ENCODE measurements at places on chromosomes 7 and 10.
A peak's percentile ranks its signal among the peaks of the same experiment; 100 is the strongest.

DNA sequence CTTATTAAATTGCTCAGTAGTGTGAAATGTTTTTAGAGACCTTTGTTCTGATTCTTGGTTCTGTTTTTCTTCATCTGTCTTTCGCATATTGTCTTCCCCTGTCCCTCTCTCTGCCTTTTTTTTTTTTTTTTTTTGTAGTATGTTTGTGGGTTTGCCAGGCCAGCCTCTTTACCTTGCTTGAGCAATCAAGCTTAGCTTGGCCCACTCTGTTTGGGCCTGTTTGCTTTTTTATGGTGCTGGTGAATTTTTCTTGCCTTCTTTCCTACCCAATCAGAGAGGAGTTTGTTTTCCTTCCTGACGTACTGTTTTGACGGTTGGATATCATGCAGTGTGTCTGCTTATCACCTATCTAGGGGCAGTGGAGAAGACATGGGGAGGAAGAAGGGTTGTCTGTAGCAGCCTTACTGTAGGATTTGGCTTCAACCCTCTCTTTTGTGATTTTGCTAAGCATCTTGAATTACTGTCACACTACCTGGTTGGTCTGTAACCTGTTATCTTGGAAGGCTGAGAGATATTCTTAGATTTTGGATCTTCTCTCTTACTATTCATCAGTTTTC lies 64.0 kb downstream of the BBS9 start:
- no peak for DNase-seq

GRCh38 chr7:99428972-99429566 lies 9.5 kb downstream of the PTCD1 start:
- no peak for DNase-seq

DNA sequence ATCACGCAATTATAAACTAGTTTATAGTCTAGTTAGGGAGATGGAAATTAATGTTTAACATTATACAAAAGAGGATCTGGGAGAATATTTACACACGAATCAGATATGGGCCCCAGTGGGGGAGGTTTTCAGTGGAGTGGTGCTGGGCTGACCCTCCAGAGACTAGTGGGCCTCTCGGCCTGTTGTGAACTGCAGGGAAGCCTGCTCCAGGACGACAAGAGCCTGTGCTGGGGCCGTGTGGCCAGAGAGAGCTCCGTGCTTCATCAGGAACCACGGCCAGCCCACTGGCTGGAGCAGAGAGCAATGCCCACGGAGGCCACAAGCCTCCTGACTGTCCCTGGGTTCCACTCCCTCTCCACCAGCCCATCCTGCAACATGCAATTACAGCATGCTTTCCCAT lies 11.3 kb upstream of the ESYT2 start:
- DNase-seq, result no peak

DNA sequence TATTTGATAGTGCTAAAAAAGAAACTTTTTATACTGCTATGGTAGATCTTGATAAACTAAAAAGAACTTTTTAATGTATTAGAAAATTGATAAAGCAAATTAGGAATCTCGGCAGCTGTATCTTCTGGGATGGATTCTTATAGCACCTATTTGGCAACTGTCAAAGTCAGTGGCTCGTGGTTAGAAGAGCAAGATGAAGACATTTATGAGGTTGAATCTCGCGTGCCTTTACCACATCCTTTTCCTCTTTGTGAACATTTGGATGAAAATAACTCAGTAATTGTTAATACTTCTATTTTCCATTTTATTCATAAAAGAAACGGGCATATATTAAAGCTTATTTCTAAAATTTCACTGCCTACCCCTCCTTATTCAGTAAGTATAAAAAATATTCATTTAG lies 76.2 kb downstream of the CYP51A1 start:
- no peak for DNase-seq

- DNase-seq, result no peak
Observed at GRCh38 chr7:5703572-5704533, 77.6 kb downstream of the RNF216 start.

- no peak for DNase-seq
Observed at GRCh38 chr10:50439187-50439586, 184.6 kb downstream of the SGMS1 start.

DNA sequence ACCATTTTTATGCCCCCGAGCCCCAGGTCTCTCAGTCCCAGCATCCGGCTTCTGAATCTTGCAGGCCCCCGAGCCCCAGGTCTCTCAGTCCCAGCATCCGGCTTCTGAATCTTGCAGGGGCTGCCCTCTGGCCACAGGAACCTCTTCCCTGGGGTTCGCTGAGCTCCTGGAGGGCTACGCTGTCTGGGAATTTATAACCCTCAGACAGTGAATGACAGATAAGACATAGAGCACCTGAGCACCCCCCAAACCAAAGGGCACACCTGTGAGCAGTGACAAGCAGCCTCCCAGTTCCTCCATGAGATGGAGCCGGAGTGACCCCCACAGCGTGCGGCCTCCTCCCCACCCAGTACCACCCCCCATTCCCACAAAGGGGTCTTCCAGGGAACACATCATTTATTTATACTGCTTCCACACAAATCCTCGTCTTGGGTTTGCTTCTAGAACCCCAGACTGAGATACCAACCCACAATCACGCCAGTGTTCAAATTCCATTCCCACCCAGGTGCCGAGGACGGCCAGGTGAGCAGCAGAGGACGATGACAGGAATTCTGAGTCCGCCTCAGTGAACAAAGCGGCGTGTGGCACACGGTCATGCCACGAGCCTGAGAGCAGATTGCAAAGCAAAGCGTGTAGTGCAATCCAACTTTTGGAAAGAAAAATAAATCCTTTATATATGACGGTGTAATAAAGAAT lies 57.7 kb upstream of the FAM20C start:
- DNase-seq, result no peak

DNA sequence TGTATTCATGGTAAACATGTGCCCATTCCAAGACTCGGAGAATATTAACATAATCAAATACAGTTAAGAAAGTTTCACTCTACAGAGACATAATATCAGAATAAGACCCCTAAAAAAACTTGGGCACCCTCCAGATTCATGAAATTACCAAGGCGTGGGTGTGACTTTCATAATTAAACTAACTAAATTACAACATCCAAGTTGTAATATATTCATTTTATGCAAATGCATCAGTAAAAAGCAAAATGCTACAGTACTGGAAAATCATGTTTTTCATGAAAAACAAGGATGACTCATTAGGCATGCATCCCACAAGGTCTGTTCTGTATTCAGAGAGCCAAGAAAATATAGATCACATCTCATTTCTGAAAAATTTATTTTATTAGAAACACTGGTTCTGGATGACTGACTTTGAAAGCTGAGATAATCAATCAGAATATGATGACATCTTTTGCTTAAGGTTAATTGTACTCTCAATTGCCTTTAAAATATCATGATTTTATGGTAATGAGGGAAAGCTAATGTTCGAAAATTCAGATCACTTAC lies 248.8 kb upstream of the SMIM30 start:
- peak; percentile 16 for DNase-seq

DNA sequence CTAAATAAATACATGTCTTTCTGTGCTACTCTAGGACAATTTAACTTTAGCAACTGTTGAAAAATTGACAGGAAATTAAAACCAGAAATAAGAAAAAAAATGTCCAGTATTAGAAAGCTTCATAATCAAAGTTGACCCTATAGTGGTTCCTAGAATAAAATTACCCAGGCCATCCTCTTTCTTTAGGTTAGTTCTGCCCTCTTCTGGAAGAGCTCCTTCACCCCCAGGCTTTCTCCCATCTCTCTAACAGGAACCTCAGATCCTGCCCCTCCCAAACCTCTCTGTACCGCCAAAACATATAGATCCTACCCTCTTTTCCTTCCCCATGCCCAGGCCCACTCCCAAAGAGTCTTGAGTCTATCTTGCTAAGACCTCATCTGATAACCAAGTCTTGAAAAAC lies 159.4 kb upstream of the CDK1 start:
- peak; percentile 3 for DNase-seq

GRCh38 chr7:152132812-152133211 lies 107.3 kb downstream of the GALNT11 start:
- DNase-seq, result no peak

- no peak for DNase-seq
Observed at GRCh38 chr7:103686064-103686463, 240.1 kb upstream of the SLC26A5 start.

GRCh38 chr7:30304177-30304884 lies 19.9 kb downstream of the ZNRF2 start:
- no peak for DNase-seq

DNA sequence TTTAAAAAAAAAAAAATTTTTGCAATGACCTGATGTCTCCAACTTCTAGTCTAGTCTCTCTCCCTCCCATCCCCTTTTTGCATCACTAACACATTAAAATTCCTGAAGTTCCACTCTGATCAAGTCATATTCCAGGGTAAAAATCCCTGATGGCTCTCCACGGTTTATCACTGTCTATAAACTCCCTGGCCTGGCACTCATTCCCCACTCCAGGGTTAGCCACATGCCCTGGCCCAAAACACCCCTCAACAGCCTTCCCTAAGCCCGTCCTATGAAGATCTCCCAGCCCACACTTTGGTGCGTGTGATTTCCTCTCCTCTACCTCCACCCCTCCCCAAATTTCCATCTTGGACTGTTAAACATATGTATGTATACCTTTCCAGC lies 125.4 kb downstream of the JAZF1 start:
- DNase-seq, result peak; percentile 79

DNA sequence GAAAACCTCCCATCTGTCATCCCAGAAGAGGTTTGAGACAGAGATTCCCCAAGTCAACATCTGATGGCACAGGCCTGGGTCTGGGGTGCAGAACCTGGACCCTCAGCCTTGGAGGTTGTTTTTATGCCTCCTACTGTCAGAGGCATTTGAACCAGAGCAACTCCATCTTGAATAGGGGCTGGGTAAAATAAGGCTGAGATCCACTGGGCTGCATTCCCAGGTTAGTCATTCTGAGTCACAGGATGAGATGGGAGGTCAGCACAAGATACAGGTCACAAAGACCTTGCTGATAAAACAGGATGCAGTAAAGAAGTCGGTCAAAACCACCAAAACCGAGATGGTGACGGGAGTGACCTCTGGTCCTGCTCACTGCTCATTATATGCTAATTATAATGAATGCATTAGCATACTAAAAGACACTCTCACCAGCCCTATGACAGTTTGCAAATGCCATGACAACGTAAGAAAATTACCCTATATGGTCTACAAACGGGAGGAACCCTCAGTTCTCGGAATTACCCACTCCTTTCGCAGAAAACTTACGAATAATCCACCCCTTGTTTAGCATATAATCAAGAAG lies 92.0 kb downstream of the ITGA8 start:
- no peak for DNase-seq

- no peak for DNase-seq
Observed at GRCh38 chr7:149214020-149214720, 18.8 kb downstream of the ZNF282 start.

DNA sequence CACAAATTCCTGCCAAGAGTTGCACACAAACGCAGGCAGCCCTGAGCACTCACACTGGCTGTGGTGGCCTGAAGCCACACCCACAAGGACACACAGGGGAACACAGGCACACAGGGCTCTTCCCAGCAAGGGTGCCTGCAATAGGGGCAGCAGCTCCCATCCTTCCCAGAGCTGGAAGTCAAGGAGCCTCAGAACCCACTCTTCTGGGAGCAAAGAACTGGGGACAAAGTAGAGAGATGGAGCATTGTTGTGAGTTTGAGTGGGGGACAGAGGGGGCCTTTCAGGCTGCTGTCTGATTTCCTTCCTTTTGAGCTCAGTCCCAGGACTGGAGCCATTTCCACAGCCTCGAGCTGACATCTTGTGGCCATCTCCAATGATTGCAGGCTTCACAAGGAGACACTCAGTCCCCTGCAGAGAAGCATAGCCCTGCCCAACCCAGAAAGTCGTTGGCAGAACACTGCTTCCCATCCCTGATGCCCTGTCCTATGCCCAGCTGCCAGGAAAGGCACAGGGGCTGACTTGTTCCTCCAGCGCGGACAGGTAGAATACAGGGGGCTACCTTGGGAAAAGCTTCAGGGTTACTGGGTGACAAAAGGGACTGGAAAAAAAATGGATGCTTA lies 34.4 kb upstream of the SLF2 start:
- peak; percentile 80 for DNase-seq

GRCh38 chr10:44589181-44589943 lies 204.5 kb upstream of the CXCL12 start:
- DNase-seq, result no peak

DNA sequence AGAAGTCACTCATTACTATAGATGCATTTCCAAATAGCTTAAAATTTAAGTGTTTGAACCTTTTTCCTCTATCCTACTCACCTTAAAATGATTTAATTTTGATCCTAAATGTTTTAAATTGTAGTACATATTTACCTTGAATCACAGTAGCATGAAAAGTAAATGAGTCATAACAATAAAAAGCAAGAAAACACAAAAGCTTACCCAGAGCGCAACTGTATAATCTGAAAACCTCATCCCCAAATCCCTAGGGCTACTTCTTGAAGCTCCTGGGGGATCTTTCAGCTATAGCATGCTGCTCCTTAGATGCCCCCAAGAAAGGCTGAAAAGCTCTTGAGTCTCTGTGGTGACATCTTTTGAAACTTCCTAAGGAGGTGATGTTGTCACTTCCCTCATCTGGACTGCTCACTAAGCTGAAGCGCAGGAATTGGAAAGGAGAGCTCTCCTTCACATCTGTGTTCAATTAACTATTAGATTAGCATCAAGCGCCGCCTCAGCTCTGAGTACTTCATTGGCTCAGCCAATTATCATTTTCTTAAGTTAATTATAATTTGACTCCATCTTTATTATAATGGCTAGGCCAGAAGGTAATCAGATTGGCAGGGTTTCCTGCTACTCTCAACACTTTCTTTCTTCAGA lies 60.2 kb downstream of the SEMA3E start:
- DNase-seq, result peak; percentile 8

DNA sequence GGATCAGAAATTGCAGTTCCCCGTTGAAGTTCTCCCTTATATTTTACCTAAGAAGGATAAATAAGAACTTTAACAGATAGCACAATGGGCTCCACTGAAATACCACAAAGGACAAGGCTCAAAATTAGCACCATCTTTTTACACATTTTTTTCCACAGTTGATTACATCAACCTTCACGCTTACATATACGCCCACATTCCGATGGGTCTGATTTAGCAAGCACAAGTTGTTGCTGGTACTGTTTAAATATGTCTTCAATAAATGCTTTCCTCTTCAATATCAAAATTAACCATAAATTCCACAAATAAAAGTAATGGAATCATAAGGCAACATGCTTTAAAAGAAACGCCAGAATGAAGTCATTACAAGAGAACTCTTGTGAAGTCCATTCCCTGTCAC lies 79.5 kb downstream of the NEBL start:
- DNase-seq, result no peak

GRCh38 chr7:111370002-111370401 lies 192.3 kb downstream of the IMMP2L start:
- no peak for DNase-seq

DNA sequence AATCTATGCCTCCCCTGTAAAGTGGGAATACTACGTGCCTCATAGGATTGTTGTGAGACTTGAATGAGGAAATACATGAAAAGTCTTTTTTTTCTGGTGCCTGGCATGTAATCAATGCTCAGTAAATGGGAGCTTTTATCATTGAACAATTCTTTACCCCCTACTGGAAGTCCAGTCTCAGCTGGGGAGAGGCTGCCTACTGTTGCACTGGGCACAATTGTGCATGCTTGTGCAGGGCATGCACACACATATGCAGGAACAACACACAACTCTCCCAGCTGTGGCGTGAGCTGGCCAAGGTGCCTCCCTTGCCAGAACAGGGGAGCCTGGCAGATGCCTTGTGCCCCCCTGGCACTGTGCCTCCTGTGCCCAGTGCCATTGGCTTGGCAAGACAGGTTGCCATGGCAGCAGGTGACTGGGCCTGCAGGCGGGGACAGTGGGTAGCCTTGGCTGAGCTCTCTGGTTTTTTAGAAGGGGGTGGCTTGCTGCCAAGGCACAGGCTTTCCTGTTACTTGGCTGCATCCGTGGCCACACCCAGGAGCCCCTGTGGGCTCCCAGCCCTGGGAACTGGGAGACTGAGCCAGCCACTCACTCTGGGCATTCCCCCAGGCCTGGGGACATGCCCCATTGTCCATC lies 16.1 kb upstream of the PALD1 start:
- no peak for DNase-seq
